ENCODE measurements at places on chromosomes 16 and 17. TPM values are rescaled to one million over a fixed set of nuclear protein-coding genes. Genes with fewer than 3 reads are reported as not detected.

DNA sequence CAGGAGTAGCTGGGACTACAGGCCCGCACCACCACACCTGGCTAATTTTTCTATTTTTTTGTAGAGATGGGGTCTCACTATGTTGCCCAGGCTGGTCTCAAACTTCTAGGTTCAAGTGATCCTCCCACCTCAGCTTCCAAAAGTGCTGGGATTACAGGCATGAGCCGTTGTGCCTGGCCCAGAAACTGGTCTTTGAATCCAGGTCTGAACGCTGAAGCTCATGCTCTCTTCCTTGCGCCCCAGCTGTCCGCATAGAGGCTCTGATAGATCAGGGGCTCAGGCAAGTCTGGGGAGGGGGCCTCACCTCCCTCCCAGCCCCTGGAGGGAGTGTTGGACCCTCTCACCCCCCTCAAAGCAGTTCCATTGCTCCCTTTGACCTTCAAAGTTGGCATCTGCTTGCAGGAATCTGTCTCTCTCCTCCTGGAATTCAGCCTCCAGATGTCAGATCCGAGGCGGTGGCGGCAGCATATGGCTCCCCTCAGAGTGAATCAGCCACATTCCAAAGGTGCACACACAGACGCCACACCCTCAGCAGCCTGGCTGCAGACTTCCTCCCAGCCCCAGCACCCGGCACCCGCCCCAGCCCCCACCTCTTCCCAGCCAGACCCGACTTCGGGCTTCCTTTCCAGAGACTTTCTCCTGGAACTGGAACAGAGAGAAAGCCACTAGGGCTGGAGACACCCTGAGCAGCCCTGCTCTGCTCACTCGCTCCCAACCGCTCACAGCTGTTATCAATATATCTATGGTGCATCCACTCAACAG, 16.9 kb upstream of the GLIS2 start:
- peak; percentile 48 for DNase-seq

PMFBP1 gene
- total RNA-seq, result 0.96 TPM

DNA sequence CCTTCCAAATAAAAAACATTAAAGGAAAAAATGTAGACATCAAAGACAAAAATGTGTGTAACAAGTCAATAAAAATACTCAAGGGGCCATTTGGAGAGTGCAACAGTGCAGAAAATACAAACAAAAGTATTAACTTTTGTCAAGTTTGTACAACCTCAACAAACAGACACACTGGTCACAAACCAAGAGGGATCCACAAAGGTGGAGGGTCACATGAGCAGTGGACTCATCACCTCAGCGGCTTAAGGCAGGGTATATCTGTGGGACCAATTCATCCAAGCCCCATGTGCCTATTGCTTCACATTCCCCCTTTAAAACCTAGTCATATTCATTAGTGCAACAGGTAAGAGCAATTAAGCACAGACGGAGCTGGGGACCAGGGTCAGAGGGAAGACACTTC, 45.2 kb downstream of the DCUN1D3 start:
- DNase-seq, result no peak

DNA sequence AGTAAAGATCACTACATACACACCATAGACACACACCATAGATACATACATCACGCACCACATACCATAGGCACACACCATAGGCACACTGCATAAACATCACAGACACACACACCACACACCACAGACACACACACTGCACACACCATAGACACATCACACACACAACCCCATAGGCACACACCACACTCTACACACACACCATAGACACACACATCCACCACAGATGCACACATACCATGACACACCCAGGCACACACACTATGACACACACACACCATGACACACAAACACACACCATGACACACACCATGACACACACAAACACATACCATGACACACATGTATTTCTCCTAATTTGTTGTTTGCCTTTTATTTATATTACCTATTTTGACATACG, 14.1 kb downstream of the TBC1D16 start:
- no peak for DNase-seq

DNA sequence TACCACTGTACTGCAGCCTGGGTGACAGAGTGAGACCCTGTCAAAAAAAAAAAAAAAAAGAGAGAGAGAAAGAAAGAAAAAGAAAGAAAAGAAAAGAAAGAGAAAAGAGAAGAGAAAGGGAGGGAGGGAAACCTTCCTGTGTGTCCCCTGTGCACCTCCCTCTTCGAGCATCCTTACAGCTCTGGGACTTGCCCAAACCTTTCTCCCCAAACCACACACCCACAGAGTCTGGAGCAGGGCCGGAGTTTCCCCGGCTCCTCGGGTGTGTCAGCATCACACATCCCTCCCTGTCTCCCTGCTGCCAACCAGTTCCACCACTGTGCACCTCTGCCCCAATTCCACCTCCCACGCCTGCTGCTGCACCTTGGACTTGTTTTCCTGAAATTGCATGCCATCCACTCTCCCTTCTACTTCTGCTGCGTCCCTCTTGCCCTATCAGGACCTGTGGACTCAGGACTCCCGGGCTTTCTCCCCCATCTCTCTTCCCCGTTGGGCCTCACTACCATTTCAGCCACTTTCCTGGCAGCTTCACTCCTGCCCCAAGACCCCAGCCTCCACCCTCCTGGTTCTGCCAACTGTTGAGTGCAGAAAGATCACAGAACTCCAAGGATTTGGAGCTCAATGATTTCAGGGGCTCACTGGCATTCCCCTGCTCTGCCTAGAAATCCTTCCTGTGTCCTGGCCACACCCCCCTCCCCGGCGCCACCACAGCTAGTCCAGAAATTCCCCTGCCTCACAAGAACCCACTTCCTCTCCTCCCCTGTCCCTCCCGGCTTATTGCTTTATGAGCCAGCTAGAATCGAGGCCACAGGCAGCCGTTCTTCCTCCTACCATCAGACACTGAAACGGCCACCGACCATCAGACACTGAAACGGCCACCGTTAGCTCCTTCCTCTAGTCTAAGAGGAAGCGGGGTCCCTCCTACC, 3.7 kb upstream of the CDK3 start:
- DNase-seq, result no peak

GRCh38 chr17:81044764-81045589, 10.0 kb downstream of the BAIAP2 start:
- DNase-seq, result no peak

GRCh38 chr17:59154721-59155438, at the start of gene SKA2:
TSS of gene SKA2 (minus strand) at chr17:59155186. CDS start at chr17:59155163, 23 bp downstream.
- DNase-seq, result peak; percentile 99

DNA sequence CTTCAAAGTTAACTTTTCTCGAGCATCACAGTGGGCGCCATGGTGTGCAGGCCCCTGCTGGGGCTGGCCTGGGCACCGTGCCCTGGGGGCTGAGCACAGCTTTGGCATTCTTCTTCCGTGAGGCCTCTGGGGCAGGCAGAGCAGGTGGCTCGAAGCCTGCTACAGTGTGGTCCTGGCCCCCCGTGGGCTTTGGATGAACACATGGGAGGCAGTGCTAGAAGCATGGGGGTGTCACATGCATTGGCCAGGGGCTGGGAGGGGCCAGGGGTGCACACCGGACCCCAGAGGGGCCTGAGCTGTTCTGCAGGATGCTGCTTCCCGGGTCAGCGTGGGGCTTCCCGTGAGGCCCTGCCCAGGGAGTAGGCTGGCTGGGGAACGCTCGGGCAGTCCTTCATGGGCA, 12.1 kb upstream of the C16orf74 start:
- no peak for DNase-seq

DNA sequence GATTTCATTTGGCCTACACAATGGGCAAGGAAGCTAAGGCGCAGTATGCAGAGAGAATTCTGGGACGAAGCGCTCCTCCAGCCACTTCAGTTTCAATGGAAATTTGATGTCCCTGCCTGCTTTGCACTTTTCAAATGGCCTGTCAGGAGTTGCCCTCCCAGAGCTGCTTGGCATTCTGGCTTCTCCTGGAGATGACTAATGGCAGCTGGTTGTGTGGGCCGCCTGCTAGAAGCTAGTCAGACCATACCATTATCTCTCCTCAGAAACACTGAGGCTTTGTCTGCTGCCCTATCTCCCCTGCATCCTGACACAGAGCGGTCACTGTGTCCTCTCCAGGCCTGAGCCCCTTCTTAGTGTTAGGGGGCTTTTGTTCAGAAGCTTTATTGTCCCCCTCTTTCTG, 180.1 kb downstream of the SPECC1 start:
- DNase-seq, result peak; percentile 47

DNA sequence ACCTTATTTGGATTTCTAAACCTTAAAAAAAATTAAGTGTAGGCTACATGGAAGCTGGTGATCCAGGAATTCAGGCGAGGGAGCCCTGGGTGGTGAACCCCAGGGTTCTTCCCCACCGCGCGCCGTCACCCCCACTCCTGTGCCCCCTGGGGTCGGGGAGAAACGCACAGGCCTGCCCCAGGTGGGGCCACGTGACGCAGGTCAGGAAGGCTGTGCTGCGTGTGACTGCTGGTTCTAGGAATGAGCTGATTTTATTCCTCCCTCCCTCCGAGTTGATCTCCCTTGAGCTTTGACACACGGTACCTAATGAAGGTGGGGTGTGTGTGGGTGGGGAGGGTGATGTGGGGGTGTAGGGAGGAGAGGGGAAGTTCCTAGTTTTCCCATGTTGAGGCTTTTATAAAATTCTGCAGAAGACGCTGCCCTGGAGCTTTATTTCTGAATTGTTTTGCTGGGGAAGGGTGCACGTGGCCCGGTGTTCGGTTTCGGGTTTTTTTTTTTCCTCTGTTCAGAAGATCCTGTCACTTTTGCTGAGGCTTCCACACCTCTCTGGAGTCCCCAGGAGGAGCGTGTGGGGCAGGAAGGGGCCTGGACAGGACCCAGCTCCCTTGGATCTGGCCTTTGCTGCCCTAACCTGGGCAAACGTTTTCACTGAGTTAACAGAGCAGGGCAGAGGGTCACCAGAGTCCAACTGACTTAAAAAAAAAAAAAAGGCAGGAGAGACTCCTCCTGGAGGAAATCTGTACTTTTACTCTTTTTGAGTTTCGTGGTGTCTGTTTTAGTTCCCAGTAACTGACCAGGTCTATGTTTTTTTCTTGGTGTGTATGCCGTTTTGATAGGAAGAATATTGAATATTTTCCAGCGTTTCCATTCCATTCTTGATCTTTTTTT, 55.8 kb upstream of the GSE1 start:
- DNase-seq, result peak; percentile 40

DNA sequence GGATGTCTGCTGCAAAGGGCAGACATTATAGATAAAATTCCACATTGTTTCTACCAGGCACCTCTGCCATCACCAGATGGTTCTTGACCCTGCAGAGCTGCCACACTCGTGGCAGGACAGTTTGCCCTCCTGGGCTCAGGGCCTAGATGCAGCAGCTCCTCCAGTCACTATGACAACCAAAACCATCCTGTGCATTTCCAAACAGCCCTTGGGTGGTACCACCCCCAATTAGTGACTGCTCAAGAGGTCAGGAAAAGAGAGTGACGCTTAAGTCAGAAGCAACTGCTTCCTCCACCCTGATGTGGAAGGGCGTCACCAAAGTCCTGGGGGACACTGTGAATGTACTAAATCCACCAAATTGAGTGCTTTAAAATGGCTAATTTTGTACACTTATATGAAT, 109.2 kb downstream of the C16orf95 start:
- DNase-seq, result no peak

CCL5 gene
- total RNA-seq, result not detected

DNA sequence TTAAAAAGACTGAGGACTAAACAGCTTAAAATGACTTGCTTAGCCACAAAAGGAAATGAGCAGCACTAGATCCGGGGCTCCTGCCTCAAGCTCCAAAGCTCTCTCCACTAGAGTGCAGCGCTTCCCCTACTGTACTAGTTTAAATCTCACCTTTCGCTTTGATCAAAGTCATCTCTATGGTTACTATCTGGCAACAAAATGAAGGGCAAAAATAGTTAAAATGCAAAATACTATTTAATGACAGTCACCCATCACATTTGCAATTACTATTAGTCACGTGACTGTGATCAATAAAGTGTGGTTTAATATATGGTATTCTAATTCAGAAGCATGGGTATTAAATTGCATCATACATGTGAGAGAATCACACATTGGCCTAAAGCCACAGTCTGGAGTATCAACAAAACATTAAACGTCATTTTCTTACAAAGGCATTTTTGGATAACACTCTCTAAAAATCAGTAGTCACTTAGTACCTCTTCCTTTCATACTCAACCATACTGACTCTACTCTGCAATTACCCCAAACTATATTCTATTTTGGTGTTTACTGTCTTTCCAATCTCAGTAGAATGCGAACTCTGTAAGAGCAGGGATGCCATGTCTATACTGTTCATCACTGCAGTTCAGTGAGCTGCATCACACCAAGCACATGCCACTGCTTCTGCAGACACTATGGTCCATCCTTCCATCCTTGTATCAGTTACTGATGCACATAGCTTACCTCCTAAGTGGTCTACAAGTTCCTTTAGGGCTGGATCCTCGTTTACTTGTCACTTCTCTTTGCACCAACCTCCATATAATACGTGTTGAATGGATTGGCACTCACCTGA, 6.2 kb downstream of the PSMD12 start:
- DNase-seq, result peak; percentile 35

DNA sequence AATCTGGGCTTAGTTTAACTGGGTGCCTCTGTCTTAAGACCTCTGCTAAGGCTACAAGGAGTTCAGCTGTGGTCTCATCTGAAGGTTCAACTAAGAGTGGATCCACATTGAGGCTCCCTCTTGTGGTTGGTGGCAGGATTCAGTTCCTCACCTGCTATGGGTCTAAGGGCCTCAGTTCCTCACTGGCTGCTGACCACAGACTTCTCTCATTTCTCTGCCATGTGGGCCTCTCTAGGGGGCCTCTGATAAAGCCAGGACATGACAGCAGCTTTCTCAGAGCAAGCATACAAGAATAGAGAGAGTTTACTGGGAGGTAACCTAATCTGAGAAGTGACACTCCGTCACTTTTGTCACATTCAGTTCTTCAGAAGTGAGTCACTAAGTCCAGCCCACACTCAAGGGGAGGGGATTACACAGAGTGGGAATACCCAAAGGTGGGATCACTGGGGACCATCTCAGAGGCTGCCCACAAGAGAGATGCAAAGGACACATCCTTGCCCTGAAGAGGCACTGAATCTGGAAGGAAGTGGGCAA, 19.2 kb upstream of the ABAT start:
- peak; percentile 49 for DNase-seq

GRCh38 chr16:10981697-10982216, 37.4 kb downstream of the CLEC16A start:
- no peak for DNase-seq

DNA sequence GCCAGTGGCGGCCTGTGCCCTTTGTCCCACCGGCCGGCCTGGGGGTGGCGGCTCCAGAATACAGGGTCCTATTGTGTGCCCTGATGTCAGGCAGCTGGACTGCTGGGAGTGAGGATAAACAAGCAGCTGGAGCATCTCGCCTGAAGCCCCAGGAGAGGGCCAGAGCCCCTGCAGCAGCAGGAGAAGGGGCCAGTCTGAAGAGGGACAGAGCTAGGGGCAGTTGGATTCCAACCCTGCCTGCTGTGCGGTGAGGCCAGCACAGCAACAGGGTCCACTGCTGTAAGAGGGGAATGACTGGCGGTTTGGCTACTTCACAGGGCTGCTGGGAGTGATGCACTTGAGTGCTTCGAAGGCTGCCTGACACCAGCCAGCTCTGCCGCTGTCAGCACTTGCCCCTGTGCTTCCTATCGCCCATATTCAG, 25.0 kb downstream of the RAB11FIP4 start:
- peak; percentile 72 for DNase-seq

GRCh38 chr17:3590768-3591167, 18.4 kb downstream of the TRPV1 start:
- DNase-seq, result no peak
